ENCODE measurements at places on chromosomes 1 and 21.

DNA sequence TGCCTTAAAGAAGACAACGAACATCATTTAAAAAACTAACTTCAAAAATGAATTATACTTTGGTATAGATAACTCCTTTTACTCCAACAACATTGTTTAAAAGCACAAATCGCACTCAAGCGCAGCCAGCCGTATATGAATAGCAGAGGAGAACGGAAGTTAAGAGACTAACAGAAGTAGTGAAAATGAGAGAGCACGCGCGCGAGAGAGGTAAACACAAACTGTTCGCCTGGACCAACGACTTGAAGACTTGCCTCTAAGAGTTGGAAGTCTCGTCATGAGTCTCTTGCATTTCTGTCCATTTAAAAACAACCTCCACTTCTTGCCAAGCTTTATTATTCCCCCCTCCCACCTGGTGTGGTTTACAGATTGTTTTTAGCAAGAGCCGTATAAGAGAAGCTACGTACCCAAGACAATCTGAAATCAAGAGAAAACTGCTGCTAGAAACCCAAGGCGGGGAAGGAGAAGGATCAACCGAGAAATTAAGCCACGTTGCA is 479 bp downstream of the SELENOF start:
- DNase-seq: peak; percentile 21

DNA sequence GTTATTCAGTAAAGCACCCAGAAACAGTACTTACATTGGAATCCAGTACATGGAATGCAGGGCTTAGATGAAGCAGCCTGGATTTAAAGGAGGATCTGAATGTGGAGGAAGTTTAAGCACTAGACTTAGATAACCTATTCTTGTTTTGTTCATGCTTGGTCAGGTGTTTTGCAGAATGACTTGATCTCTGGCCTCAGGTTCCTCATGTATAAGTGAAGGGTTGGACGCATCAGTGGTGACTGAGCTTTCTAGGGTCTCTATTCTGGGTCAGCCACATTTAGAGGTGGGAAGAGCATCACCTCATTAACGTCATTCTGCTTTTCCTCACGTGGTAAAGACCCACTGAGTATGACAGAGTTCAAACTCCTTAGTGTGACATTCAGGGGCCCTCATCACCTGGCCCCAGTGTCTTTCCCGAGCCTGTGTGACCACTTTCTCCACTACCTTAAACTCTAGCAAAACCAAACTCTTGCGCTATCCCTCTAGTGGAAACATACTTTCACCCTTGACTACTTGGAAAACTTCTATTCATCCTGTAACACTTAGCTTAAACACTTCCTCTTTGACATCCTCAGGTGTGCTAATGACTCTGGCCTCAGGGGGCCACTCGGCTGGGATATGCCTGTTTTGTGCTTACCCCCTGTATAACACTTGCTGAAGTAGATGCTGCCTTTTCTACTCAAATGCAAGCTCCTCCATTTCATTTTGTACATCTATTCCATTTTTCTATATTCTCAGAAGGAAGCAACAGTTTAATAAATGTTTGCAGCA is 871 bp upstream of the ERICH3 start:
- DNase-seq: no peak

- no peak for DNase-seq
Measured at GRCh38 chr1:111597426-111597825, 22.2 kb upstream of the RAP1A start.

DNA sequence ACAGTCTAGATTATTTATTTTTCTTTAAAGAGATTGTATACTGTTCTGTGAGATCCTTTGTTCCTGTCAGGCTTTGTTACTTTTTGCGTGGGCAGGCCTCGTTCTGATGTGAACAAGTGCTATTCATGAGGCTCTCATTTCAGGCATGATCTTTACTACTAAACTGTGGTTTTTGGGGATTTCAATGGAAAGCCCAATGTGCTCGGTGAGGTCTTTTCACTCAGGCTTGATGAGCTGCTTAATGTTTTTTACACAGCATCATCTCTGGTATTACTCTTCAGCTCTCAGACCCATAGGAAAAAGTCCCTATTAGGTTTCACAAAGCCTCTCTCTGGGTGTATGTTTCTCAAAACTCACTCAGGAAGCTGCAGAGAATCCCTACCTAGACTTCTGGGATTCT is 419.4 kb downstream of the GPATCH2 start:
- DNase-seq: no peak

- no peak for DNase-seq
Measured at GRCh38 chr1:239778208-239778813, 313.4 kb upstream of the FMN2 start.

- no peak for DNase-seq
Measured at GRCh38 chr1:90510143-90510542, 207.0 kb downstream of the BARHL2 start.

DNA sequence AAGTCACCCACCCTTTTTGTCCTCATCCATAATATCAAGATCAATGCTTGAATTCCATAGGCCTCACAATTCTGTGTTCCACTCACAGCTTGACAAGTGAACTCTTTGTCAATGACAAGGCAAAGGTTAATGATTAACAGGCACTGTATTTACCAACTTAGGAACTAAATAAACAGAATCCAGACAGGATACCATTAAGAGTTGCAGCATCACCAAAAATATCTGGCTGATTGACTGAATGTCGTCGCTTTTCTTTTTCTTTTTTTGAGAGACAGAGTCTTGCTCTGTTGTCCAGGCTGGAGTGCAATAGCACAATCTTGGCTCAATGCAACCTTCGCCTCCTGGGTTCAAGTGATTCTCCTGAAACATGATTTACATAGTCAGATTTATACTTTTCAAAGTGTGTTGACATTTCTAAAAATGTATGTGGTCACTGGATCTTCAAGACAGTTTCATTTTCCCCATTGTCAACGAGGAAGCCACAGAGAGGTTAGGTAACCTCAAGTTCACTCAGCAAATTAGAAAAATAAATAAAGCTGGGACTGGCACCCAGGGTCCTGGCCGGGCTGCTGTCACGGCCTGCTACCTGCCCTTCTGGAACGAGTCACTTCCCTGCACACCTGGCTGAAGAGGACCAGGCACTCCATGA is 81.0 kb downstream of the PDE9A start:
- DNase-seq: no peak

GRCh38 chr1:199724049-199724448 is 303.5 kb upstream of the NR5A2 start:
- no peak for DNase-seq
